ENCODE measurements at places on chromosomes 16 and 17.
A peak's percentile ranks its signal among the peaks of the same experiment; 100 is the strongest.

- no peak for DNase-seq
Observed at GRCh38 chr17:35700150-35700549, 31.3 kb upstream of the RASL10B start.

DNA sequence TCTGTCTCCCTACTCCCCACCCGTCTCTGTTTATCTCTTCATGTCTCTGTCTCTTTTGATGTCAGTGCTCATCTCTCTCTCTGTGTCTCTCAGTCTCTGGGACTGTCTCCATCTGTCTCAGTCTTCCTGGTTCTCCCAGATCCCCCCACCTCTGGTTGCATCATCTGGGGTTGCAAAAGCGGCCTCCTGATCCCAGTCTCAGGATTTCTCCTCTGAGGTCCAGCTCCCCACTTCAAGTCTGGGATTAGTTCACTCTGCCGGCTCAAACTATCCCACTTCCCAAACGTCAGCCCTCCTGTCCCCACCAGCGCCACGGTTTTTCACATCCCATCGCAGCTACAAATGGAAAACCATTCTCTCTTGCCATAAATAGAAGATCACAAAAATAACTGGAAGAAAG is 9.0 kb downstream of the TEKT5 start:
- no peak for DNase-seq

- DNase-seq, result no peak
Observed at GRCh38 chr16:88805340-88805715, 1.7 kb downstream of the CDT1 start.

GRCh38 chr17:64064331-64064730 is 43.9 kb upstream of the ICAM2 start:
- no peak for DNase-seq

GRCh38 chr17:35372846-35373533 is 431 bp downstream of the SLFN11 start:
- no peak for DNase-seq

GRCh38 chr17:34435182-34435928 is 72.3 kb upstream of the CCL1 start:
- no peak for DNase-seq

- DNase-seq, result peak; percentile 15
Observed at GRCh38 chr16:55842369-55843104, 9.6 kb upstream of the CES1 start.

GRCh38 chr16:85851034-85851785 is 47.8 kb upstream of the IRF8 start:
- no peak for DNase-seq

DNA sequence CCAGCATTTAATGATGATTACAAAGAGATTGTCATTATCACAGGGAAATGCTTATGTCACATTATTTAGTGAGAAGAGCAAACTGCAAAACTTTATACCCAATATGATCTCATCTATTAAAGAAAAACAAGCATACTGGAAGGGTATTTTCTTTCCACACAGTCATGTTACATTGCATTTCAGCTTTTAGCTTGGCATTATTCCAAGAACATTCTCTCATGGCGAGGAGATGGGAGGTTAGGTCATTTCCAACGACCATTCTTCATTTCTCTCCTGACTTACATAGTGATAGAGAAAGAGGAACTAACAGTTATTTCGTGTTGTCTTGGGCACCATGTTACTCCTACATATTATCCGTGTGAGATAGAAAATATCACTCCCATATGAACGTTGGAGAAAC is 309.4 kb upstream of the XYLT1 start:
- DNase-seq, result no peak

- DNase-seq, result no peak
Observed at GRCh38 chr16:81823111-81823510, 44.0 kb downstream of the PLCG2 start.

DNA sequence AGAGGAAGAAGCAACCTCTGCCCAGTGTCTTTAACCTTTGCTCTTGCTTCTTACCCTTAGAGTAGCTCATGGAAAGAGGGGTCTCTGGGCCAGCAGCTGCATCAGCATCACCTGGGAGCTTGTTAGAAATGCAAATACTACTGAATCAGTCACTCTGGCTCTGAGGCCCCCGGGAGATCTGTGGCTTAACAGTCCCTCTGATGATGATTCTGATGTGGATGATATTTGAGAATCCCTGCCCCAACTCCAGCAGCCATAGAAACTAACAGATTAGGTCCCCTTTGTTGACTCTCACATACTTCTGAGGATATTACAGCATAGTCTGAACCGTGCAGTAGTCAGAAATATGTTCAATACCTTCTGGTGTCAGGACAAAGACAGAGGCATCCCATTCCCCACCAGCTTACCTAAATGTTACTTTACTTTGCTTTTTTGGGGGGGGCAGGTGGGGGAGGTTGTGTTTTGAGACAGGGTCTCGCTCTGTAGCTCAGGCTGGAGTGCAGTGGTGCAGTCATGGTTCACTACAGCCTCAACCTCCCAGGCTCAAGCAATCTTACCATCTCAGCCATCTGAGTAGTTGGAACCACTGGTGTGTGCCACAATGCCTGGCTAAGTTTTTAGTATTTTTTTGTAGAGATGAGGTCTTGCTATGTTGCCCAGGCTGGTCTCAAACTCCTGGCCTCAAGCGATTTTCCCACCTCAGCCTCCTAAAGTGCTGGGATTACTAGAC is 220.1 kb downstream of the CCDC182 start:
- DNase-seq, result no peak

- DNase-seq, result no peak
Observed at GRCh38 chr17:31051506-31051905, 43.3 kb upstream of the NF1 start.

DNA sequence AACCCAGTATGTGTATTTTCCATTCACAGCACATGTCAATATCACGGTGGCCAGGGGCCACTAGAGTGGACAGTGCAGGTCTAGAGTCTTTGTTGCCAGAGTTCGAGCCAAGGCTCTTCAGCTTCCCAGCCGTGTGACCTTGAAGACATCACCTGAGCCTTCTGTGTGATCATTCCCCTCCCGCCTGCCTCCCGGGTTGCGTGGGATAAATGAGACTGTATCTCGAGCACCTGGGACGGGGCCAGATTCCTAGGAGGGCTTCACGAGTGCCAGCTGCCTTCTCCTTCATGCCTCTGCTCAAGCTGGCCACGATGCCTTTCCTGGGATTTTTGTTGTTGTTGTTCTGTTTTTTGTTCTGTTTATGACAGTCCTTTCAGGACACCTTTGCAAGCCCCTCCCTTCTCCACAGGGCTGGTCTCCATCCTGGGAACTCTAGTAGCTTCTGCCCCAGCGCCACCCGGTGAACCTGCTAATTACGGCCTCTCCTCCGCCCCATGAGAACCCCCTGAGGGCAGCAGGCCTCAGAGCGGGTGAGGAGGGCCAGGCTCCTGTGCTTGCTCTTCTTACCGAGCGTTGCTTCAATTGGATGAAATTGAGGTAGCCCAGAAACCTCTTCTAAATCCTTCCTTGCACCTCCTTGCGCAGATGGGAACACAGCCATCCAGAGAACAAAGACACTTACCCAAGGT is 3.9 kb downstream of the SPNS2 start:
- DNase-seq, result no peak

- DNase-seq, result peak; percentile 19
Observed at GRCh38 chr17:56478836-56479447, 114.6 kb upstream of the NOG start.

GRCh38 chr17:58873926-58874325 is 118.3 kb downstream of the PPM1E start:
- no peak for DNase-seq

DNA sequence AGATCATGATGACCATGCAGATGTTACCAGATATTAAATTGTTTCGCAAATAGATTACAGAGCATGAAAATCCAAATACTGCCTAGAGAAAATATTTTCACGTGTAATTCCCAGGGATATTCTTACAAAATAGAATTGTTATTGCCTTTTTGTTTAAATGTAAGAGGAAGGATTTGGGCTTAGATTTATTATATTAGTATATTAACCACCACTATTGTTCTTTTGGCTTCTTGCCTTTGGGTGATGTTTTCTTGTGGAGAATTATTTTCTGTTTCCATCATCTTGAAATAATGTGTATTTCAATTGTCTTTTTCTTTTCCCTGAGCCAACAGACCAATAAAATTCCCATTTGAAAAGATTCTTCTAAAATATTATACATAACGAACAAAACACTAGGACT is 109.7 kb upstream of the NUDT7 start:
- no peak for DNase-seq

DNA sequence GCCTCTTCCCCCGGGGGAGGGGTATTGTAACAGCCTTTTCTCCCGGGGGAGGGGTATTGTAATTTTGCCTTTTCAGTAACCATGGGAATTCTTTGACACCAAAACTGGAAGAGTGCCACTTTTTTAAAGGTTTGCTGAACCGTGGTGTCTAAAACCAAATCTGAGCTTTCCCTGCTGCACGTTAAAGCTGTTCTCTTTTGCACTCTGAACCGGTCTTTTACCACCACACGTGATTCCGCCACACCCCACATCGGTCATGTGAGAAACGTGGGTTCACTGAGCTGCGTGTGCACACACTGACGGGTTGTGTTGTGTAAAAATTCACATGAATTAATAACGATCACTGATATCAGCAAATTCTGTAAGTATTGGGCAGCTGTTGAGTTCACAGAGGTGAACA is 9.2 kb upstream of the ACSF3 start:
- no peak for DNase-seq

DNA sequence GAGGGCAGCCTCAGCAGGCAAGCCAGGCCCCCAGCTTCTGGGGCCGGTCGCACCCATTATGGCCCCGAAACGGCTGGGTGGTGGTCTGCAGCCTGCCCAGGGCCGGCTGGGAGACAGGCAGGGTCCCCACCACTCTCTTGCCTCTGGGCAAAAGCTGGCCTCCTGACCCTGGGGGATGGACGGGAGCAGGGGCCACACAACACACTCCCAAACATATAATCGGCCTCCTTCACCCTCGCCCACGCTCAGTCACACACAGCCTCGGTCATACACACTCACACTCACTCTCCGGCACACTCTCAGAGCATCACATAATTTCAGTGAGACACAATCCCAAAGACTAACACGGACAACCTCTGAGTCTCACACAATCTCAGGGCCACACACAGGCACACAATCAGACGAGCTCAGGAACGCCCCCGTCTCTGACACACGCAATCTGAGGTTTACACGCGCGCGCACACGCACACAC is 589 bp downstream of the PEMT start:
- no peak for DNase-seq

DNA sequence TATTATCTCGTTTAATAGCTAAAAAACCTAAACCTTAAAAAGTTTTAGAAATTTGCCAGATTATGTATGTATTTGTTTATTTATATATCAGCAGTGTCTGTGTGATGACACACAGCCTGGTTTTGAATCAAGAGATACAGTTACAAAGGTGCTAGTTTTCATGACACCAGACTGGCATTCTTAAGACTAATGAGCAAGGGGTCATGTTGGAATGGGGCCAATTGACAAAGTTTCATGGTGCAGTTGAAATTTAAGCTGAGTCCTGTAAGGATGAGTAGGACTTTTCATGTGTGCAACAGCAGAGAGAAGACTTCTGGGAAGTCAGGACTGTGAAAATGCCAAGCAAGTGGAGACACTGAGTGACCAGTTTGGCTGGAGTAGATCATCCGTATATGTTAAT is 3.2 kb upstream of the KRT10 start:
- DNase-seq, result no peak

GRCh38 chr16:24906199-24906808 is 60.5 kb downstream of the SLC5A11 start:
- DNase-seq, result no peak

- DNase-seq, result no peak
Observed at GRCh38 chr17:66684261-66684660, 150.7 kb upstream of the CACNG5 start.

GRCh38 chr17:36675250-36675649 is 73.9 kb downstream of the MRM1 start:
- DNase-seq, result no peak

- peak; percentile 92 for DNase-seq
Observed at GRCh38 chr16:70470927-70471341, 16.5 kb downstream of the FCSK start.

DNA sequence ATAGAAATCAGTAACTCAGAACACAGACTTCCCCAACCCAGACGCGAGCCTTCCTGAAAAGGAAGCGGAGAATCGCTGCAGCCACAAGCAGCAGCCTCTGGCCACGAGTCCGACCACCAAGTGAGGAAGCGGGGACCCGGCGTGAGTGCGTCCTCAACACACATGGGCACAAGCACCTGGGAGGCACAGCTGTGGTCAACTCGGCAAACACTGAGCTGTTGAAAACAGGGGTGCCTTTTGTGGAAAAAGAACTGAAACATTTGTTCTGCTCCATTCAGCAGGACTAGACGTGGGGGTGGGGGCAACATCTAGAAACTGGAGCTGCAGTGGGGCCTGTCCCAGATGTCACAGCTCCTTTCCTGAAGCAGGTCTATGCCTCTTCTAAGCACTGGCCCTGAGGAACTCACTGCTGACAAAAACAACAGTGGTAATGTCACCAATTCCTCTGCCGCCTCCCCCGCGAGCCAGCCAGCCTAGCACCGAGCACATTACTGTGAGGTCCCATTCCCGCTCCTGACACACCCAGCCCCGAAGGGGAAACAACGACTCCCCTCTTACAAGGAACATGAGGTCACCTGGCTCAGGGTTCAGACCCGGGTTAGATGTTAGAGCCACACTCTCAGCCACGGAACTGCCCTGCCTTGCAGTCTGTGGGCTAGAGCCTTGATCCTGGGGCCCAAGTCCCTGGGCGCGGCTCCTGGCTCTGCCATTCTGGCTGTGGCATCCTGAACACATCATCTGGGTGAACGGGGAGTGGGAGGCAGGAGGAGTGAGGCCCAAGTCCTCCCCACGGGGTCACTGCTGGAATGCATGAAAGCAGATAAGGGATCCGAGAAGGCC is 29.0 kb downstream of the KDM8 start:
- no peak for DNase-seq

DNA sequence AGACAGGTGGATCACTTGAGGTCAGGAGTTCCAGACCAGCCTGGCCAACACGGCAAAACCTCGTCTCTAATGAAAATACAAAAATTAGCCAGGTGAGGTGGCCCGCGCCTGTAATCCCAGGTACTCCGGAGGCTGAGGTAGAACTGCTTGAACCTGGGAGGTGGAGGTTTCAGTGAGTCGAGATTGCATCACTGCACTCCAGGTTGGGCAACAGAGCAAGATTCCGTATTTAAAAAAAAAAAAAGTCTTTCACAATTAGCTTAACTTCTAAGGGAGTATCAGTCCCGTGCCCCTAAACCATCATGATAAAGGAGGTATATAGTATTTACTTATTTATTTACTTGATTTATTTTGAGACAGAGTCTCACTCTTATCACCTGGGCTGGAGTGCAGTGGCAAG is 3.4 kb upstream of the MEFV start:
- no peak for DNase-seq

DNA sequence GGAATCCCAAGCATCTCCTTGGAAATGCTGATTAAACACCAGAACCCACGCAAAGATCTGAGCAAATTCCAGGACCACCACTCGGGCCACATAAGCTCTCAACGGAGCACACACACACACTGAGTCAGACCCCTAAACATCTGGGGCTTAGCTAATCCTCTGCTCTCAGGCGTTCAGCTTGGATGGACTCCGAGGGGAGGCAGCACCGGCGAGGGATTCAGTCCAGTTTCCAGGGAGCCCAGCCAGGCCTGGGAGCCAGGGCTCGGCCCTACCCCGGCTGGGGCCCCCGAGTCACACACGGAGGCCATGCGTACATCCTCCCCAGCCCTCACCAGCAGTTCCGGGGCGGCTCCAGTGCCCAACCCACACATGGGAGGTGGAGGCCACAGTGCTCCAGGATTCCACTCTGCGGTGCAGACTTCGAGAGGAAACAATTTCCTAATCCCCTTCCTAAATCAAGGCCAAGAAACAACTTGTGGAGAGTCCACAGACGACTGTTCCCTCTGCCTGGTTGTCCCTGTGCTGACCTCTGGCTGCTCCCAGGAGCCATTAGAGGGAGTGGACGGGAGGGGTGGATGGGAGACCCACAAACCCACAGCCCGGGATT is 70.5 kb downstream of the GAS7 start:
- no peak for DNase-seq

- DNase-seq, result no peak
Observed at GRCh38 chr17:39529455-39529854, 68.2 kb downstream of the CDK12 start.
